ENCODE measurements at places on chromosomes 11 and 22.

- no peak for DNase-seq
Observed at GRCh38 chr22:30249049-30250038, 2.8 kb upstream of the LIF start.

DNA sequence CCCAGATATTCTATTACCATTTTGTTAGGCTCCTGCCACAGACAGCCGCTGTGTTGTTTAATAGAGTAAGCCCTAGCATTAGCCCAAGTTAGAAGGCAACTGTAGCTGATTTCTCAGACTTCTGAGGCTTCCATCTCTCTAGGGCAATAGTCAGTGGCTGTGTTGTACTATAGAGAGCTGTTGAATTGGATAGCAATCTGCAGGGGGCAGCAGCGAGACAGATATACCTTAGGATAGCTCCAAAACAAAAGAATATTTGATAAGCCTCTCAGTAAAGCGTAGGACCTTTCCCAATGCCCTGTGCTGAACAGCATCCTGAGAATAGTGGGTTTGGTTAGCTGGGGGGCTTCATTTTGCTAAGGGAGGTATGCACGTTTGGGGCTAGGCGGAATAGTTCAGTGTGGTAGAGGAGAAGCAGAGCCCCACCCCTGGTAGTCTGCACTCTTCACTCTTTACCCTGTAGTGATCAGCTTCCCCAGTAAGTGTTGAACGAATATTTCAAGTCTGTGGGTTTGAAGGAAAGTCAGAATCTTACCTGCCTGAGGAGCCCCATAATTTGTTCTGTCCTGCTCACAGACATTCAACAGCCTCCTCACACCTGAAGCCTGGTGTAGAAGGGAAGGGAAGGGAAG, 515.1 kb downstream of the INSC start:
- no peak for DNase-seq

DNA sequence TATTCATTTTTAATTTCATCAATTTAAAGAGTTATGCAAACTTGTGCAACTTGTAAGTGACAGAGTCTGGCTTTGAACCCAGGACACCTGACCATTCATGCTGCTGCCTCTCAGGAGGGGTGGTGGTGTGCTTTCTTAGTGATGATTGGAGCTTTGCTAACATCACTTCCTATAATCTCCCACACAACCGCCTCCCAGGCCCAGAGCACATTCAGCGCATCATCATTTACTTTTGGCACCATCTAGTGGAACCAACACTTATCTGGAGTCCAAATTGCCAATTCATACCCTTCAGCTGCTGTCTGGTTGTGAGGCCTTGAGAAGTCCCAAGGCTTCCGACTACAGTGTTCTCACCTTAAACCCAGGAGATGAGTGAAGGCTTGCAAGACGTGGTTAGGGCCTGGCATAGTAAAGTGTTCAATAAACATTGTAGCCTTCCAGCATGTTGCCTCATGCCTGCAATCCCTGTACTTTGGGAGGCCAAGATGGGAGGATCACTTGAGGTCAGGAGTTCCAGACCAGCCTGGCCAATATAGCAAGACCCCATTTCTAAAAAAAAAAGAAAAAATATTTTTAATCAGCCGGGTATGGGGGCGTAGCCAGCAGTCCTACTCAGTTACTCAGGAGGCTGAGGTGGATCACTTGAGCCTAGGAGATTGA, 1.1 kb upstream of the TTLL1 start:
- peak; percentile 81 for DNase-seq

GRCh38 chr22:44026630-44027511, 2.8 kb downstream of the PARVB start:
- peak; percentile 42 for DNase-seq

- no peak for DNase-seq
Observed at GRCh38 chr22:50734343-50734771, 3.6 kb upstream of the ACR start.

- DNase-seq = no peak
Observed at GRCh38 chr11:45083544-45084087, 62.8 kb upstream of the PRDM11 start.

DNA sequence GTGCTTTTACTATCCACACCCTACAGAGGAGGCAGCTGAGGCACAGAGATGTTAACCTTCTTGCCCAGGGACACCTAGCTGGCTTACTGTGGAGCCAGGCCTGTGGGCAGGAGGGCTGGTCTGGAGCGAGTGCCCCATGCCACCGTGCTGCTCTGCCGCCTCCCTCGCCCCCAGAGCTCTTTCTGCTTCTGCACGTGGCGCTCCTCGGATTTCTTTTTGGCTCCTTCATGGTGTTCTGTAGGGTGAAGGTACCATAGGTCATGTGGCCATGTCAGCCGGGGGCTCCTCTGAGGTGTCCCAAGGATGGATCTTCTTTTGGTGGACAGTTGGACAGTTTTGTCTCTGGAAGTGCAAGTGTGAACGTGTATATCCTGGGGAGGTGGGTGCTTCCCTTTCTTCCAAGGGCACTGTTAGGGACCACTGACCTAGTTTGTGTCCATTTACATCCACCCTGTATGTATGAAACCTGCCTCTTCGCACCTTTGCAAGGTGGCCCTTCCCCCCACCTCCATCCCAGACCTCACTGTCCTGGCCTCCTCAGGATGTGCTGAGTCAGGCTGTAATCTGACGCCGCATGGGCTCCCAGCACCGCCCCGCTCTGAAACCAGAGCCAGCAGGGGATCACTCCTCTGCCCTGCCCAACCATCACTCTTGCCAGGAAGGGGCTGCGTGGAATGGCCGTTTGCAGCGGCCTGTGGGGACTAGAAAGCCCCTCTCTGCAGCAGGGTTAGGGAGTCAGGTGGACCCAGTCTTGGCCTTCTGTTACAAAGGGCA, 31.7 kb downstream of the POLR3H start:
- no peak for DNase-seq

GRCh38 chr11:68003846-68004550, at the start of gene UNC93B1:
Gene UNC93B1, minus strand, starts transcription at chr11:68004097. Its CDS starts 54 bp downstream, at chr11:68004043.
- peak; percentile 66 for DNase-seq

DNA sequence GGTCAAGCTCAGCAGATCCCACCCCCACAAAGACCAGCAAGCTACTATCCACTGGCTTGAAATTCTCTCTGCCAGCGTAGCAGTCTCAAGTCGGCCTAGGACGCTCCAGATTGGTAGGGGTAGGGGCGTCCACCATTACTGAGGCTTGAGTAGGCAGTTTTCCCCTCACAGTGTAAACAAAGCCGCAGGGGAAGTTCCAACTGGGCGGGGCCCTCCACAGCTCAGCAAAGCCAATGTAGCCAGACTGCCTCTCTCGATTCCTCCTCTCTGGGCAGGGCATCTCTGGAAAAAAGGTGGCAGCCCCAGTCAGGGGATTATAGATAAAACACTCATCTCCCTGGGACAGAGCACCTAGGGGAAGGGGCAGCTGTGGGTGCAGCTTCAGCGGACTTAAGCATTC, 1064.9 kb upstream of the TENM4 start:
- DNase-seq = no peak

DNA sequence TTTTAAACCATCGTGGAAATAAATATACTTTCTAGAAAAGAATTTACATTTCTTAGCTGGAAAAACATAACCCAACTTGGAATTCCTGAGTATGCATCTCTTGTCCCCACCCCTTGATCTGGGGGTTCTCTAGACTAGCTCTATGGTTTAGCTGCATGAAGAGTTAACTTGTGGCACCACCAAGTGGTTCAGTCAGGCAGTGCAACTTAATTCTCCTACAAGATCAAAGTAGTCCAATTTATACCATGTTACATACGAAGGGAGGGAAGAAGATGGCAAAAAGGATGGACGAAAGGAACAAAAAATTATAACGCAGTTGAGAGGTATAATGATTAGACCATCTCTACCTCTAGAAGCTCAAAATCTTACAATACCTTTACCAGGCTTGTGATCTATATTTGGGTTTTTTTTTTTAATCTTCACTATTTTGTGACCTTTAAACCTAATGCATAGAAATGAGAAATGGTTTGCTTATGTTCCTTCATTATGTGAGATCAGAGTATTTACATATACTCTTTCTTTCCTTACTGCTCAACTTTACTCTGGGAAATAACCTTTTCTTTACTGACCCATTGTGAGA, 28.5 kb upstream of the ALKBH3 start:
- DNase-seq = peak; percentile 54

DNA sequence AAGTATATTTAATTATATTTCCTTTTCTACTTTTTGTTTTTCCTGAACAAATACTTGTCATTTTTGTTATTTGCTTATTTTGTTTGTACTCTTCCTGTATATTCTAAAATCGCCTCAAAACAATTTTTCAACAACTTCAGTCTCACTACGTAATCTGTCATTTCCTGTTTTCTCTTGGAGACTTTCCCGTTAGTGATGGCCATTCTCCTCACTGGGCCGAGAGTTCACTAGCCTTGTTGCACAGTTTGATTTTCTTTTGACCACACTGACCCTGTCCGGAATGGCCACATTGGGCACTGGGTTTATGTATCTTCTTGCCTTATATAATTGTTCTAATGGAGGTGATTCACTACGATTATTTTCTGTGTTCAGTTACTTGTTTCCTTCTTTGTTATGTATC, 726.1 kb downstream of the FAM181B start:
- DNase-seq = no peak

DNA sequence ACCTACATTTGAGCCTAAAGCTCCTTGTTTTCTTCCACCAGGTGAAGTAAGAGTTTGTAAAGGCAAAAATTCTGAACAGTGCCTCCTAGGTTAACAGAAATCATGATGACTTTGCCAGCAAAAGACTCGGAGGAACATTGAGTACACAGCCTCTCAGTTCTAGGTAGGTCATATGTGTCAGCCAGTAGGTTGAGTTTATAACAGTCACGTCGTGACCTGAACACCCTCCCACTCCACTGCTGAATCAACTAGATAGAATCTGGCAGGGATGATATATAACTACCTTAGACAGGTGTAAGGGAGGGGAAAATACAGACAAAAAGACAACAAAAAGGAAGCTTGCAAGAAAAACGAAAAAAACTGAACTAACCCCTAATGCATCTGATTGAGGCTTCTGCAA, 12.8 kb upstream of the ASPHD2 start:
- no peak for DNase-seq

DNA sequence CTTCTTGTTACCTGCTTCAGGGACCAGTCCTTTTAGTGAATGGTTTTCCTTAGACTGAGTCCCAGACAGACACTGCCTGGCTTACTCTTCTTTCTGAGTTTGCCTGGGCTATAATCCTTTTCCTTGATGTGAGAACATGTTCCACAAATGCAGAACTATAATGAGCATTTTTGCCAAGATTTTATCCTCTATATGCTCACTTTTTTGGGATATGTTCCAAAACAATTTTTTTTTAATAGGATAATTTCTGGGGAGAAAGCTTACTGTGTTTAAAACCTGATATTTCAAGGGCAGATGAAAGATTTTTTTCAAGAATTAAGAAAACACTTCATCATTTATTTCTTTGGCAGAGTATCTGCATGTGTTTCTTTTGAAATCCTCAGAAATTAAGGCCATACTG, 110.0 kb upstream of the TENM4 start:
- no peak for DNase-seq

- DNase-seq = no peak
Observed at GRCh38 chr11:66680966-66681645, 3.4 kb upstream of the RBM4B start.

- DNase-seq = no peak
Observed at GRCh38 chr11:132671851-132672370, 860.4 kb downstream of the OPCML start.

DNA sequence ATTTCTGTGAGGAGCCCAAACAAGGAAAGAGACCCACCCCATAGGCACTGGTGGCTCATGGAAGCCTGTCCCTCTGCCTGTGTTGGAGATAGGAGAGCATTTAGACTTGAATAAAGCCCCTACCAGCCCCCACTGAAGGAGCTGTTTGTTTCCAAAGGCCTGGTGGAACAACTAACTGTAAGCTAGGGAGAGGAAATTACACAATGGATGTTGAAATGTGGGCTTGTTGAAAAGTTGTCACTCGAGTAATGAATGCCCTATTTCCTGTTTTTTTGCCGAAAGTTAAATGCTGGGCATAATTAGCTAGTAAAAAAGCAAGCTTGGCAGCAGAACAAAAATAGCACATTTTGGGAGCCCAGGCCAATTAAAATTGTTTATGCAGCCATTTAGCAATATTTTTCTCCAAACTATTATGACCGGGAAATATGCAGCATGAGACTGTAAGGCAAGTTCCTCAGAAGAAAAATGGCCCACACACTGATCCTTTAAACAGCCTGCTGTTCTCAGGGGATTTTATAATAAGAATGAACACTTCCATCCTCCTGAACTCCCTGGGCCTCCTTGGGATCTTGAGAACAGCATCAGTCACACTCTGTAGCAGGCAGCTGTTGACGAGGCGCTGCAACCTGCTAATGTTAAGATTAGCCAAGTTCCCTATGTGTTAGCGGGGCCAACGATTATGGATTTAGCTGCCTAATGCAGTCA, 38.6 kb upstream of the LMO2 start:
- no peak for DNase-seq

DNA sequence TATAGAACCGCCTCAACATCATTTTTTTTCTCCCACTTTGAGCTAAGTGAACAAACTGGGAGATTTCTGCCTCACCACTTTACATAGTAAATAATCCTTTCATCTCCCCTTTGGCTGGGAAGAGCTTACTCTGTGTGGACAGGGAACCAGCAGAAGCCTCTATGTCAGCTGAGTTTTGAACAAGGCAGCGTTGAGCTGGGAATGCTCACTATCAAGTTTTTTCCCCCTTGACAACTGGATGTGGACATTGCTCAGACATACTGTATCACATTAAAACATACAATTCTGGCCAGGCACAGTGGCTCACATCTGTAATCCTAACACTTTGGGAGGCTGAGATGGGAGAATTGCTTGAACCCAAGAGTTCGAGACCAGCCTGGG, 46.0 kb downstream of the AHNAK start:
- DNase-seq = no peak

- DNase-seq = no peak
Observed at GRCh38 chr11:26765323-26765722, 43.5 kb upstream of the SLC5A12 start.

DNA sequence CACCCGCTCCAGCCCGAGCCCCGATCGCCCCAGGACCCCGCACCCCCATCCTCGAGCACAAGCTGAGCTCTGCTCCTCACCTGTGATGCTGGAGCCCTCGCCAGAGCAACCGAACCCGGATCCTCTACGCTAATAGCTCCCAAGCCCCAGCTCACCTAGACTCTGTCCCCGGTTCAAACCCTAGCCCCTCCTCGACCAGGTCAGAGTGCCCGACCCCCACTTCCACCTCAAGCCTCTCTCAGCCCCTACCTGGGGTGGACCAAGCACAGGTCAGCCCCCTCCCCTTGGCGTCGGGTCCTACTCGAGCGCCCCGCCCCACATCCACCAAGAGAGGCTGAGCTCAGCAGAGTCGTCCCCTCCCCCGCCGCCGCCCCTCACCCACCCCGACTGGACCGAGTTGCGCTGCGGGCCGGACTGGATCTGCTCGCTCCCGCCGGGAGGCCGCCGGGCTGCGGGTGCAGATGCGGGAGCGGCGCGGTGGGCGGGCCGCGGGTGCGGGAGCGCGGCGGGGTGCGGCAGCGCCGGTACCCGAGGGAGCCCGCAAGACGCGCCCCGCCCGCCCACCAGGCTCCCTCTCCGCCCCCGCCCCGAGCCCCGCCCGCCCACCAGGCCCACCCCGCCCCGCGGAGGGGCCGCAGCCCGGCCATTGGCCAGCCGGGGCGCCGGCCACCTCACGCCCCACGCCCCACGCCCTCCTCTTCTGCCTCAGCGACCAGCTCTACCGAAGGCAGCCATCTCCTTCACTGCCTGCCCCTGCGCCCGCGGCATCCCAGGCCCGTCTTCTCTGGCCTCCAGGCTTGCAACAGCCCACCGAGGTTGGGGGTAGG, 577 bp upstream of the DKK3 start:
- no peak for DNase-seq

- no peak for DNase-seq
Observed at GRCh38 chr11:10192036-10192435, 102.0 kb downstream of the SBF2 start.

GRCh38 chr11:62144641-62145255, 20.9 kb downstream of the INCENP start:
- no peak for DNase-seq

GRCh38 chr22:46636221-46637002, 16.2 kb downstream of the GRAMD4 start:
- DNase-seq = no peak

Data from T-helper 2 cell (primary cell).